HT-29 (cell line): ENCODE measurements at places on chromosomes 4 and X.

DNA sequence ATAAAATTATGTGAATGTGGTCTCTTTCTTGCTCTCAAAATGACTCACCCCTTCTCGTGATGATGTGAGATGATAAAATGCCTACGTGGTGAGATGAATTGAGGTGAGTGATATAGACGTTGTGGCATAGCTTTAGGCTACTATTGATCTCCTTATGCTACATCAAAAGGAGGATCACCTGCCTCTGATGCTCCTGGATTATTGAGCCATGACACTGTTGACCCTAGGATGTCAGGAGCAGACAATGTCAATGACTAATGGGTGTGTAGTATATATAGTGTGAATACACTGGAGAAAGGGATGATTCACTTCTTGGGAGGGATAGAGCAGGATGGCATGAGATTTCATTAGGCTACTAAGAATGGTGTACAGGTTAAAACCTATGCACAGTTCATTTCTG lies 210.7 kb upstream of the PRPS2 start:
- DNase-seq: no peak

GRCh38 chr4:52911684-52912294 lies 49.7 kb downstream of the RASL11B start:
- DNase-seq: peak; percentile 89

DNA sequence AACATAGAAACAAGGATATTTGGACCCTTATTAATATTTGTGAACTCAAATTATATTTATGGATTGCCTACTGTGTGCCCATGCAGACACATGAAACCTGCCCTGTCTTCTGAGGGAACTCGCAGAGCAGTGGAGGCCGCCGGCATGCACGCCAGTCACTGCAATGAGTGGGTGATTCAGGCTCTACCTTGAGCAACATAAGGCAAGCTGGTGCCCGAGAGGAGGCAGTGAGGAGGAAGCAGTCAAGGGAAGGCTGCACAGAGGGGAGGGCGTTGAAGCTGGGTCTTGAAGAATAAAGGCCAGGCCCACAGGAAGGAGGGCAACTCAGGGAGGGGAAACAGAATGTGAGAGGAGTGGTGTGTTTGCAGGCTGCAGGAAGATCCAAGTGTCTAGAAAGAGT lies 52.8 kb downstream of the PPEF2 start:
- no peak for DNase-seq

DNA sequence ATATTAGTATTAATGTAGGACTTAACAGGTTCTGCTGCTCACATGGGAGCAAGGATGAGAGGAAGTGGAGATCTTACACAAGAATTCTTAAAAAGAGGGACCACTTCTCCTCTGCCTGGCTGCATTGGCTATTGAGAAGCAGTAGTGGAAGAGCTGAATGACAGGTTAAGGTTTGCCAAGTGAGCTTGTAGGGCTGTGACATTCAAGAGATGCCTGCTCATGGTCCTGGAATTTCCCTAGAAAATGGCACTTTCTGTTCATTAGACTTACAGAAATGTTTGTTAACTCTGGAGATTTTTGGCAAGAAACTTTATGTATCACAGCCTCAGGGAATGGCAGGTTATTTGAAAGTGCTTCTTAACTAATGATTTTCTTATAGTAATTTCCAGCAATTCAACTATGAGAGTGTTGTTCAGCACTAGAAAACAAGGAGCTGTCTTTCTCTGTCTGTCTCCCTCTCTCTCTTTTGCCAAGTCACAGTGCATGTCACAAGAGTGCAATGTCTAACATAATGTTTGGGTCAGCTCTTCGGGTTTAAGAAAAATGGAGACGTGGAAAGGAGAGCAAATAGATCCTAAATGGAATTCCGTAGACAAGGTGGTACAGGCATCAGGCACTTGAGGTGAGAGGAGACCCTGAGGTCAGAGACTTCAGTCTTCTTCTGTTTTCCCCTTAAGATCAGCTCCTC lies 8.3 kb upstream of the NAP1L5 start:
- DNase-seq: no peak

GRCh38 chr4:148435654-148436406 lies 6.4 kb downstream of the NR3C2 start:
- no peak for DNase-seq

GRCh38 chr4:190014771-190015537 lies 12.1 kb downstream of the FRG2 start:
- DNase-seq: no peak

DNA sequence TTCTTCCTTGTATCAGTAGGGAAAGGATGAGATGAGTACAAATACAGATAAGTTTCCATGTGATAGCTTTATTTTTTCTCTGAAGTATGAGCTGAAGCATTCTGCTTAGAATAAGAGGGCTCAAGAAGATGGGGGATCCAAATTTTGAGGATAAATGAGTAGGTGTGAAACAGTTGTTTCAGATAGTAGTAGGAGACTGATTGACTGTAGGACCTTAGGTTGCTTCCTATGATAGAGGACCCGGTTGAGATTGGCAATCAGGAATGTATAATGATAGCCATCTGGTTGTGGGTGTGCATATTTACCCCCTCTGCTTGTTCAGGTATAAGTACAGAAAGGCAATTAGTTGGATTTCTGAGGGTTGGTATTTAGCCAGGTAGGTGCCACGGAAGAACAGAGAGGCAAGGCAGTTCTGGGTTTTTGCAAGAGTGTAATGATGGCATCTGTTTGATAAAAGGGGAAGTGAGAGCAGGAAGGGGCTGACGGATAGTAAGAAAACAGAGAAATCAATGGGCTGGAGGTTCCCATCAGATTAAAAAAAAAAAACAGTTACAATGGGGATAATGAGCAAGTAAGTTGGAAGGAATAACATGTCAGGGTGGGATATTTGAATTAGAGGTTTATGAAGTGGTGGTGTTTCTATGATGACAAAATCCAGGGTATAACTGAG lies 13.7 kb downstream of the OCRL start:
- no peak for DNase-seq

DNA sequence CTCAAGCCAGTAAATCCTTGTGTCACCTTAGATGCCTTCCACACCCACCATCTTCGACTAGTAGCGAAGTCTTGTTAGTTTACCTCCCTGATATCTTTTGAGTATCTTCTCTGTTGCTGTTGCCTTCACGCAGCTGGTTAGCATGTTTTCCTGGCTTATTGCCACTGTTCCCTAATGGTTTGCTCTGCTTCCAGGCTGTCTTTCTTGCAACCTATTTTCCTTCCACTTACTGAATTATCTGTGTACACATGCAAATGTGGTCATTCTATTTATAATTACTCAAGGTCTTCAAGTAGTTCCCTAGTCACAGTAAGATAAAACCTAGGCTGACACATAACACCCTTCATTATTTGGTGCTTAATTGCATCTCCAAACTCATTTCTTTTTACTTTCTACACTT lies 89.5 kb downstream of the UGT8 start:
- DNase-seq: no peak

- peak; percentile 54 for DNase-seq
Observed at GRCh38 chrX:138191998-138192397, 519.5 kb downstream of the FGF13 start.

GRCh38 chrX:23048806-23049573 lies 49.2 kb downstream of the DDX53 start:
- DNase-seq: no peak

DNA sequence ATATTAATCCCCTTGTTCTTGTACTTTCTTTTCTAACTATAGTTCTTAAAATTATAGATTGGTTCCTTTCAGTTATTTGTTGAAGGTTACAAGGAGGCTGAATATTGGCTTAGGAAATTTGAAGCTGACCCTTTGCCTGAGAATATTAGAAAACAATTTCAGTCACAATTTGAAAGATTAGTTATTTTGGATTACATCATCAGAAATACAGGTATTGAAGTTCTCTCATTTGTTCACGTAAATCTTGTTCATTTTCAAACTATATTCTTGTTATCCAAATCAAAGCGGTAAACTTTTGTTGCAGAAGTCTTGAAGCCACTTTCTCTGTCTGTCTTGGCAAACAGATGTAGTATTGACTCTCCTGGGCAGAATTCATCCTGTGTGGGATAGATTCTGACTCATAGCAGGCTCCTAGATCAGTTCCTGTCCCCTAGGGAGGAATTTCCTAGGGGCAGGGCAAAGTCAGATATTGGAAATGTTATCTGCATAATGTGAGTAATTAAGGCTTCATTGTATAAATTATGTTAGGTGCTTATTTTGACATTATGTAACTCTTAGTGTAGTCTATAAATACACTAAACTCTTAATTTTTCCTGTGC lies 25.2 kb downstream of the PI4K2B start:
- DNase-seq: no peak

- DNase-seq: peak; percentile 83
Observed at GRCh38 chrX:107894038-107894437, 68.4 kb downstream of the MID2 start.
